Kasumi-1 (cell line): ENCODE measurements at places on chromosomes 4 and X.

DNA sequence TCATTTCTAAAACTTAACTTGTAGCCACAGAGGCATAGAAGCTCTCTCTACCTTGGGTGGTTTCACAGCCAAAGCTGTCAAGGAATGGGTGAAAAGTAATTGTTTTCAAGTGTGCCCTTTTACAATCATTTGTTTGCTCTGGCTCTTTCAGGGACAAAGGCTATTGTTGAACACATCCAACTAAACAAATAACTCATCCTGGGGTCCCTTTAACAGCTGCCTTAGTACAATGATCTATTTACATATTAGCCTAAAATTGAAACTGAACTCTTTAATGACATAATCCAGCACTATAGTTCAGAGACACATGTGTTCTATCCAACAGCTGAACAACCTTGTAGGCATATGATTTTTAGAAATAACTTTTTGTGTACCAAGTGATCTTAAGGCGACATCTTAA is 3.7 kb downstream of the HHIP start:
- no peak for DNase-seq

GRCh38 chrX:118883994-118884393 is 60.4 kb downstream of the ZCCHC12 start:
- no peak for DNase-seq

GRCh38 chr4:188109157-188109755 is at the start of gene TRIML2:
Gene TRIML2, minus strand, starts transcription at chr4:188109603. Its CDS starts 4,235 bp downstream, at chr4:188105368.
- no peak for DNase-seq

GRCh38 chrX:14095702-14096101 is 66.0 kb upstream of the GEMIN8 start:
- DNase-seq = no peak

- no peak for DNase-seq
Observed at GRCh38 chr4:105978684-105979296, 83.5 kb downstream of the NPNT start.

GRCh38 chr4:26826721-26827120 is 33.9 kb upstream of the STIM2 start:
- DNase-seq = no peak

- DNase-seq = no peak
Observed at GRCh38 chr4:141021397-141022110, 111.7 kb downstream of the RNF150 start.

- no peak for DNase-seq
Observed at GRCh38 chr4:164081801-164082200, 587.3 kb downstream of the TMA16 start.

GRCh38 chrX:16185725-16186136 is 18.4 kb downstream of the MAGEB17 start:
- DNase-seq = no peak

GRCh38 chr4:26879805-26880204 is 19.2 kb downstream of the STIM2 start:
- no peak for DNase-seq

DNA sequence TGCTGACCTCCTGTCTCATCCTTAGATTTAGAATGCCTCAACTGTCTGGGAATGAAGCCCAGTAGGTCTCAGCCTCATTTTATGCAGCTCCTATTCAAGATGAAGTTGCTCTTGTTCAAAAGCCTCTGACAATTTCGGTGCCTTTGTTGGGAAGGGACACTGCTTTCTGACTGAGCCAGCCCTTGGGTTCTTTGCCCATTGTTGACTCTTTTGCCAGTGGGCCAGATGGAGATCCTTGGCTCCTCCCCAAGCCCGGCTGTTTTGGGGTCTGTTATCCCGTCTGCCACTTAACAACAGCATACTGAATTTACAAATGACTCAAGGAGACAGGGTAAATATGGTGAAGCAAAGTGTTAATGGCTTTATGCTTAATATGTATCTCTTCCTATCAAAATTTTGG is 58.3 kb upstream of the PRKX start:
- no peak for DNase-seq

GRCh38 chr4:168710353-168710946 is 213.6 kb downstream of the PALLD start:
- DNase-seq = peak; percentile 58

DNA sequence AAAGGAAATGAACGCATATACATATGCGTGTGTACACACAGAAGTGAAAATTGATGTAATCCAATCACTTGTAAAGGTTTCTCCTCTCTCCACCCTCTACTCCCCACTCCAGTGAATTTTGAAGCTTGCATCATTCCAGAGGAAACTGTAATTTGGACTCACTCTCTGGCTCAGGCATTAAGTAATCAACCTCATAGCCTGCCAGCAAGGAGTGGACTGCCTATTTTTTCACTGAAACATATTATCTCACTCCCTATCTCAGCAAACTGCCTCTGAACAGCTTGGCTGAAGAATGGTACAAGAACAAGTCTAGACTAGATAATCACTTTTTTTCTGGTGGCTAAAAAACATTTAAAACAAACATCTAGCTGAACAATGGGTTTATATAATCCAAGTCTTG is 124.2 kb downstream of the C4orf51 start:
- no peak for DNase-seq

- no peak for DNase-seq
Observed at GRCh38 chr4:88162626-88163025, 4.2 kb upstream of the ABCG2 start.

- DNase-seq = no peak
Observed at GRCh38 chrX:45850197-45850774, 649.6 kb upstream of the DIPK2B start.

GRCh38 chr4:143354990-143355389 is 18.3 kb downstream of the GAB1 start:
- no peak for DNase-seq

GRCh38 chr4:171583790-171584189 is 229.4 kb upstream of the GALNTL6 start:
- no peak for DNase-seq

DNA sequence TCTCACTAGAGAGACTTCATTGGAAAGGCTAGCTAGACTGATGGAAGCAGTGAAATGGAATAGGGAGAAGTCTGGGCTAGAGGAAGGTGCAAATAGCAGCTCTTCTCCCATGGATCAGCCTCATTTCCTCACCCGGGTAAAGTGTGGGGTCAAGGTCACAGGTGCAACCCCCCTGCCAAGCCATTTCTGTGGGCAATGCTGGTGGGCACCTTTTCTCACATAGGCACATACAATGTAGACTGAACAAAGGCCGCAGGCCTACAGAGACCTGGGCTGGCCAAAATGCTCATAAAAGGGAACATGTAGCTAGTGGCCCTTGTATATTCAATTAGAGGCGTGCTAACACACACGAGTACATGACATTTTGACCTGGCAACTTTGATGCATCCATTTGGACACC is 71.5 kb upstream of the EFNB1 start:
- no peak for DNase-seq

DNA sequence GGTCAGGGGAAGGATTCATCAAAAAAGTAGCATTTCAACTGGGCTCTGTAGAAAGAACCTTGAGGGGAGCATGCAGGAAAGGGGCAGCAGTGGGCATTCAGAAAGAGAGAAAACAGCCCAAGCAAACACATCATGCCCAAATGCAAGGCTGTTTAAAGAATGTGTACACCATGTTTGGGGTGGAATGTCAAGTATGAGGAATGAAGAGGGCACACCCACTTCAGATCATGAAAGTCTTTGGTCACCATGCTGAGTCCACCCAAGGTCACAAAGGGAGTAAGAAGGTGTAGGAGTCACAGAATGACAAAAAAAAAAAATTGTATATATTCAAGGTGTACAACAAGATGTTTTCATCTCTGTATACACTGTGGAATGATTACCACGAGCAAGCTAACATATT is 9.4 kb downstream of the S100G start:
- DNase-seq = no peak

DNA sequence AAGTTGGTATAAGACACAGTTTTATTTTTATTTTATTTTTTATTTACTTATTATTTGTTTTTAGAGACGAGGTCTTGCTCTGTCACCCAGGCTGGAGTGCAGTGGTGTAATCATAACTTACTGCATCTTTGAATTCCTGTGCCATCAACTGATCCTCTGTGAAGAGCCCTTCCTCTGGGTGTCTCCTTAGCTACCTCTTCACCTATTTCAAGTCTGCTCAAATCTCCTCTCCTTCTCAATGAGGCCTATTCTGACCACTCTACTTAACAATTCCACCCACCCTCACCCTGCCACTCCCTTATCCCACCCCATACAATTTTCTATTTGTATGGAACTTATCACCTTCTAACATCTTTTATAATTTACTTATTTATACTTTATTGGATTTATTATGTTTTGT is 183.4 kb downstream of the PPP3CA start:
- DNase-seq = peak; percentile 9

DNA sequence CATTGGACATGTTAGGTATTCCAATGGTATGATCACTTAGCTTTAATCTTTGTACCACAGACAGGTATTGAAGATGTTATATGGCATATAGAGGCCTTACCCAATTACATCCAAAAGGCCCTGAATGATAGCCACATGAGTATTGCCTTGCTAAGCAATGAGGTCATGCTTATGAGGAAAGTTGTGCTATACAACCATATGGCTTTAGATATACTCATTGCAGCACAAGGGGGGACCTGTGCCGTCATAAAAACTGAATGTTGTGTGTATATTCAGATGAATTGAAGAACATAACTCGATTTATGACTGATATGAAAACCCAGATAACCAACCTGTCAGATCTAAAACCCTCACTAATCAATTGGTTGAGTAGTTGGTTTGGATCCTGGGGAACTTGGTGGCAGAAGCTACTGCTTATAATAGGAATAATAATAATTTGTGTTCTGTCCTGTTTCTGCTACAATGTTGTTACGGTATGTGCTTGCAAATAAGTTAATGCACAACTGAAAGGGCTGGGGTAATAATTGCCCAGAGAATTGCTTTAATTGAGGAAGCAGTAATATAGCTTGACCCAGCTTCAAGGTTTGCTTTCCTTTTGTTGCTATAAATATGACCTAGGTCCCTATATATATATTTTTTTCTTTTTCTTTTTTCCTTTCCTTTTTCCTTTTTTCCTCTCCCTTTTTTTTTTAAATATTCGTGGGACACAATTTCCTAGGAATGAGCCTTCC is 21.5 kb upstream of the CSTF2 start:
- no peak for DNase-seq

DNA sequence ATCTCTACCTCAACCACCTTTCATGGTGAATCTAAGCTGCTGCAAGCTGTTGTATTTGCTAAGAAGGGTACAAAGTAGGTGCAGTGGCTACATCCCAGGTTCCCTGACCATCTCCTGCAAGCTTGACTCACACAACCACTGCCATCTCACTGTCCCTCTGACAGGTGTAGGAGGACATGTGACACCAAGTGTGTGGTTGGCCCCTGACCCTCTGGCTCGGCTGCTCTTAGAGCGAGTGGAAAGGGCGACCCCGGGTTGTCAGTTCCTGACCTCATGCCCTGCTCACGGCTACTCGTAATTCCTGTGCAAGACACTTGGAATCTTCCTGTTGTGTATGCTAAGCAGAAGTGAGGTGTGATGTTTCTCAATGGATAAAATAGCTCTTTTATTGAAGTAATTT is 184.4 kb downstream of the DCLK2 start:
- DNase-seq = no peak

DNA sequence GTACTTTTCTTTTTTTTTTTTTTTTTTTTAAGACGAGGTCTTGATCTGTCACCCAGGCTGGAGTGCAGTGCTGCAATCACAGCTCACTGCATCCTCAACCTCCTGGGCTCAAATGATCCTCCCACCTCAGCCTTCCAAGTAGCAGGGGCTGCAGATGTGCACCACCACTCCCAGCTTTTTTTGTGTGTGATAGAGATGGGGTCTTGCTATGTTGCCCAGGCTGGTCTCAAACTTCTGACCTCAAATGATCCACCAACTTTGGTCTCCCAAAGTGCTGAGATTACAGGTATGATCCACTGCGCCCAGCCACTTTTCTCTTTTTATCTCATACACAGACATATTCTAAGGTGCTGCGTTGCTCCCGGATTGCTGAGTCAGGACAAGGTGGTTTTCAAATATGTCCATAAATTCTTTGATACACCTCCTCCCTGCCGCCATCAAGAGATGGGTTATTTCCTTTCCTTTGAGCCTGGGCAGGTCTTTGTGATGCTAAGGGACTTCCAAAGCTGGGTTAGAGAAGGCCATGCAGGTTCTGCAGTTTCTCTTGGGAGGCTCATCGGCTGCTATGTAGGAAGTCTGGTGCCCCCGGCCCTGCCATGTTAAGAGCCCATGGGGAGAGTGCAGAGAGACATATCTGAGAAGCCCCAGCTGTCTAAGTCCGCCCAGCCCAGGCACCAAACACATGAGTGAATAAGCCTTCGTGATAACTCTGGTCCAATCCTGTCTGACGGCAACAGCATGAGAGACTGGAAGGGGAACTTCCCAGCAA is 8.4 kb upstream of the PLA2G12A start:
- DNase-seq = no peak

- DNase-seq = no peak
Observed at GRCh38 chr4:110248831-110249253, 50.4 kb upstream of the ELOVL6 start.

GRCh38 chr4:26151615-26152014 is 169.2 kb upstream of the RBPJ start:
- DNase-seq = no peak

DNA sequence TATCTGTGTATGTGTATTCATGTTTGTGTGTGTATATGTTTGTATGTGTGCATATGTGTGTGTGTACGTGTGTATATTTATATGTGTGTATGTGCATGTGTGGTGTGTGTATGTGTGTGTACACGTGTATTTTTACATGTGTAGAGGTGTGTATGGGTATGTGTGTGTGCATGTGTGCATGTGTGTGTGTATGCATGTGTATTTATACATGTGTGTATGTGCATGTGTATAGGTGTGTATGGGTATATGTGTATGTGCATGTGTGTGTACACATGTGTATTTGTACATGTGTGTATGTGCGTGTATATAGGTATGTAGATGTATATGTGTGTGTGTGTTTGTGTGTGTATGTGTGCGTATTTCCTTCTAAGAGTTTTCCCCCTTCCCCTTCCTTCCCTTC is 207.7 kb upstream of the ATP6AP2 start:
- no peak for DNase-seq

DNA sequence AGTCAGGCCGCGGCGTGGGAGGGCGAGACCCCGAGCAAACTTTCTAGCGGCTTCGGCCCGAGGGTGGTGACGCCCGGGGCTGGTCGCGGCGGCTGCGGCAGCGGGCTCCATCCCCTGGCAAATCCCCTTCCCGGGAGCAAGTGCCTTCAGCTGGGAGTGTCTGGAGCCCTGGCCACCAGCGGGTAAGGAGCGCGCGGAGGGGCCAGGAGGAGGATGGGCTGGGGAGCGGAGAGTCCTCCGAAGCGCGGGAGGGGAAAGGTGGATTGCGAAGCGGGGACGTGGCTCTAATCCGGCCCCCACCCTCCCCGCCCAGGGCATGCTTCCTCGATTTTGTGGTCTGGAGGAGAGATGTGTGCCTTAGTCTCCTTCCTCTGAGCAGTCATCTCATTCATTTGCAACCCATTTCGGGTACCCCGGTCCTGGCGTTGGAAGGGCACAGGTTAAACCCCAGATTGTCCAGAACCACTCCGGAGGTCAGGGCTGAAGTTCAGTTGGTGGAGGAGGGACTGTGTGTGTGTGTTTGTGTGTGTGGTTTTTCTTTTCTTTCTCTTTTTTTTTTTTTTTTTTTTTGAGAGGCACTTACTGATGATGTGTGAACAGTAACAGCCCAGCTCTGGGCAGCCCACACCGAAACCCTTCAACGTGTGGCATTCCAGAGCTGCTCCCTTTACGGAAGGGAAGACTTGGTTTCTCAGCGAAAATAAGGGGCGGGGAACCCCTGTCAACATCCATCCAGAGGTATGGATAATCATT is 516 bp downstream of the SGMS2 start:
- peak; percentile 19 for DNase-seq
